ENCODE measurements at places on chromosomes 11 and 22.

GRCh38 chr11:1201395-1202153, 21.3 kb upstream of the MUC5B start:
- H3K36me3 ChIP-seq = no peaks in the 10 kb centered on the region
- H3K4me1 ChIP-seq = no peaks in the 10 kb centered on the region
- H3K27me3 ChIP-seq = no peaks in the 10 kb centered on the region
- DNase-seq = no peak
- H3K27ac ChIP-seq = no peak overlapping the region

- DNase-seq = no peak
- no peak overlapping the region for H3K4me3 ChIP-seq
- H3K36me3 ChIP-seq = no peaks in the 10 kb centered on the region
- peaks cover 21% of the 10 kb centered on the region for H3K27me3 ChIP-seq
- no peak overlapping the region for H3K27ac ChIP-seq
- peaks cover 18% of the 10 kb centered on the region for H3K4me1 ChIP-seq
These were observed 14.4 kb downstream of the OAF start for GRCh38 chr11:120224972-120225909.

- no peak overlapping the region for H3K27ac ChIP-seq
- no peaks in the 10 kb centered on the region for H3K27me3 ChIP-seq
- no peak for DNase-seq
- H3K4me1 ChIP-seq = no peaks in the 10 kb centered on the region
- no peak overlapping the region for H3K4me3 ChIP-seq
These were observed 562.5 kb upstream of the LRRC4C start for GRCh38 chr11:42021911-42022310.

DNA sequence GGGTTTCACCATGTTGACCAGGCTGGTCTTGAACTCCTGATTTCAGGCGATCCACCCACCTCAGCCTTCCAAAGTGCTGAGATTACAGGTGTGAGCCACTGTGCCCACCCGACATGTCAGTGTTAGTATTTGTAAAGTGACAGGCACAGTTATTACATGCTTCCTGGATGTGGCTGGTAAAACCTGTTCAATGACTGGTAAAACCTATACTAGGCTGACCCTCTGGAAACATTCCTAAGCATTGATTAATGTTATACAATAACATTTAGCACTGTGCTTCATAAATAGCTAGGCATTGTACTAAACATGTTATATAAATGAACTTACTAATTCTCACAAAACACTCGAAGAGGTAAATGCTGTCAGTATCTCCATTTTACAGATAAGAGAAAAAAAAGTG, 20.9 kb upstream of the JHY start:
- no peaks in the 10 kb centered on the region for H3K36me3 ChIP-seq
- H3K4me1 ChIP-seq = peaks cover 17% of the 10 kb centered on the region
- no peak overlapping the region for H3K4me3 ChIP-seq
- DNase-seq = no peak
- H3K27ac ChIP-seq = no peak overlapping the region
- H3K27me3 ChIP-seq = no peaks in the 10 kb centered on the region

GRCh38 chr22:30210235-30210909, 36.2 kb downstream of the LIF start:
- no peak overlapping the region for H3K27ac ChIP-seq
- H3K4me1 ChIP-seq = peaks cover 38% of the 10 kb centered on the region
- DNase-seq = no peak
- no peak overlapping the region for H3K4me3 ChIP-seq
- no peaks in the 10 kb centered on the region for H3K36me3 ChIP-seq
- H3K27me3 ChIP-seq = no peaks in the 10 kb centered on the region

DNA sequence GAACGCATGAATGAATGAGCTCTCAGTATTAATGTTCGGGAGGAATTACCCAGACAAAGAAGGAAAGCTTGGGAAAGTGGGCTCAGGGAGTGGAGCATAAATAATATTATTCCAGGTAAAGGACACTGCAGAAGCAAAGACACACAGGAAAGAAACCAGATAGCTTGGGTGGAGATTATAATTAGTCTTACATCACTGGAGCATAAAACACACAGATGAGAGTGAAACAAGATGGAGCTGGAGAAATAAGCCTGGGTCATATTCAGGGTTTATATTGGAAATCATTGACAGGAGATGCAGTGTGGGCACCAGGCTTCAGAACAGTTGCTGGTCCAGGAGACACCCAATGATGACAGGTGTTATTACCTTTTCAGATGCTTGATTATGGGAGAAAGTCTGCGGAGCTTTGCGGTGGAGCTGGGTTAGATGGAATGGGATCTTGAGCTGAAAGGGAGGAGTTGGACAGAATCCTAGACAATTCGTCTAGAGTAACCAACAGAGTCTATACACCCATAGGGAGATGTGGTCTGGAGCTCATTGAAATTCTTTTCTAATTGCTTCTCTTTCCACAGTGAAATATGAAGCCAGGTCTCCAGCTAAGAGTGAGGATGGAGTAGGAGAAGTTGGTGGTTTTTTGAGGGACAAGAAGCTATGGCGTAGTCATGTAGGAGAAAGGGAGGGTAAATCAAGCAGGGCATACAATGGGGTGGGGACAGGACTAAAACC, 227.2 kb downstream of the FAM76B start:
- H3K27me3 ChIP-seq = peaks cover 9% of the 10 kb centered on the region
- H3K27ac ChIP-seq = no peak overlapping the region
- H3K4me1 ChIP-seq = peaks cover 30% of the 10 kb centered on the region
- no peak overlapping the region for H3K4me3 ChIP-seq
- DNase-seq = no peak

DNA sequence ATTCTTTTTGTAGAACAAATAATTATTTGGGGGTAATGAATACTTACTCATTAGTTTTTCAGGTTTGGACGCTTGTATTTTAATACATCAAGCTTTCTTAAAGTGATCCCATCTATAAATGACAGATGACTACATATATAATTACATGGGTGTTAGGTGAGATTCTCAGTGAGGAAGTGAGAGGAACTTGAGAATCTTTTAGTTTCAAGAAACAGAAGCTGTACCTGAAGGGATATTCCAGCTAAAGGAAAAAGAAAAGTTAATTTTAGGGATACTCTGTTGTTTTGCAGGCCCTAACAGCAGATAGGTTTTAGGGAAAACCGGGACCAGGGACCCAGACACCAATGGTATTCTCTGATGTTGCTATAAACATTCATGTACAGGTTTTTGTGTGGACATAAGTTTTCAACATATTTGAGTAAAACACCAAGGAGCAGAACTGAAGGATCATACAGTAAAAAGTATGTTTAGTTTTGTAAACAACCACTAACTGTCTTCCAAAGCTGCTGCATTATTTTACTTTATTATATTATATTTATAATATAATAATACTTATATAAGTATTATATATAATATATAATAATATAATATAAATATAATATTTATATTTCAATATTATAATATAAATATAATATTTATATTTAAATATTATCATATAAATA, 24.1 kb upstream of the PHOX2A start:
- H3K36me3 ChIP-seq = no peaks in the 10 kb centered on the region
- peaks cover 35% of the 10 kb centered on the region for H3K27me3 ChIP-seq
- no peak overlapping the region for H3K27ac ChIP-seq
- peaks cover 22% of the 10 kb centered on the region for H3K4me1 ChIP-seq

- H3K4me3 ChIP-seq = no peak overlapping the region
- no peaks in the 10 kb centered on the region for H3K4me1 ChIP-seq
- no peaks in the 10 kb centered on the region for H3K27me3 ChIP-seq
- H3K36me3 ChIP-seq = no peaks in the 10 kb centered on the region
These were observed 112.5 kb downstream of the BBOX1 start for GRCh38 chr11:27153136-27153535.

Measured in activated T-cell treated with anti-CD3 and anti-CD28 coated beads, Interleukin-2, amount 50 U/mL, for 72 hours (primary cell).